ENCODE measurements at places on chromosomes 7 and 10.
A peak's percentile ranks its signal among the peaks of the same experiment; 100 is the strongest.

DNA sequence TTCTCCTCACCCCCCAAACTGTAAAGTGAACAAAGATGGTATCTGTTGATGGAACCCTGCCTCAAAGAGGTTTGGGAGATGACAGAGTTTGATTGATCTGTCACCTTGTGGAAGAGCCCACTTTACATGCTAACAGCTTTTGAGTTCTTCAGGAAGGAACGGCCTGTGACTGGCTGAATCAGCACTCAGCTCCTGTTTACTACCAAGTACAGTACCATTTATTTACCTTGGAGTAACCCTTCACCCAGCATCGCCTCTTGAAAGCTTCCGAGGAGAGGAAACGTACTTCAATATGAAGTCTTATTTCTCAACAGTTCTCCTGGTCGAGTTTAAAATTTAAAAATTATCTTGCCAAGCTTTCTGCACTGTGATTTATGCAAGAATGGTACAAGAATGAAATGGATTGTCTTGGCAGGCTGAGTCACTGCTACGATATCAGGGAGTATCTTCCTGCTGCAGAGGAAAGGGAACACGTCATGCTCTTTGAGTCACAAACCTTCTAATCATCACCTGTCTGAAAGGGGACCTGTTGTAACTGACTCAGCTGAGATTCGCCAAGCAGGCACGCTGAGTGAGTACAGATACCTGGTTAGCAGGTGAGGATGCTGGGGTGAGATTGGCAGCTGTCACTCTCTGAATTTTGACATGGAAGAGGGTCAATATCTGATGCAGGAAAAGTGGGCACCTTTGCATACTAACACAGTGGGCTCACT, 30.1 kb downstream of the KLF6 start:
- no peak for DNase-seq

GRCh38 chr10:118057361-118057760, 10.6 kb upstream of the RAB11FIP2 start:
- DNase-seq = no peak

- no peak for DNase-seq
Observed at GRCh38 chr7:135684136-135684535, 21.8 kb downstream of the STMP1 start.

DNA sequence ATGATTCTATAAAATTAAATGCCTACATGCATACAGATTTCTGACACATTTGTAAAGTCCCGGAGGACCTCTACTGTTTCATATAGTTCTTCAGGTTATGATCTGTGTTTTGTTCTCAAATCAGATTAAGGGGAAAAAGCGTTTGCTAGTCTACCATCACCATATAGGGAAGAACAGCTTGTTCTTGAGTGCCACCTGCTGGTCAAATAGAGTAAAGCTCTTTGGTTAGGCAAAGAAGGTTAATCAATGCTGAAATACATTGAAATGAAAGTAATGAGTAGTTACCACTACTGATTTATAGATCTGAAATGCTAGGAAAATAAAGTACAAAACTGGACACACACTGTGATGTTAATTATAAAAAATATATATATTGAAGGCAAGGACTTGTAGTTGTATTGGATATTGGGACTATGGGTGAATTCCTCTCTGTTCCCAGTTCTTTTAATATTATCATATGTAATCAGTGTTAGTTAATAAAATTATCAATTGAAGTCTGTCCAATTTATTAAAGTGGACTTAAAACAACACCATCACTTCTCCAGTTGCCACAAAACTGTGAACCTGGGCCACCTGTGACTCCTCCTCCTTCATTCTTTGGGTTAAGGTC, 72.6 kb upstream of the PDLIM1 start:
- peak; percentile 20 for DNase-seq

DNA sequence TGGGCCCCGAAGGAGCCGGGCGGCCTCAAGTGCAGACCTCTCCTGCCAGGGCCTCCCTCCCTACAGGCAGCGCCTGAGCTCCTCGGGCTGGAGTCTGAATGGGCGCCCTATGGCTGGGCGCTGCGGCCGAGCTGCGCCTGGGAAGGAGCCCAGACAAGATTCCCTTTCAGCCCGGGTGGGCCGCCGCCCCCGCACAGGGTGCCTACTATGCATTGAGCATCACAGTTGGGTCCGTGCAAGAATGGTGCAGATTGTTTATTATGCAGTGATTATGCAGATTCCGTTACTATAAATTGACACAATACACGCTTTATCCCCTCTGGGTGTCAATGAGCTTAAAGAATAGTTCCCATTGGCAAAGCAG, 77.2 kb upstream of the PDGFA start:
- no peak for DNase-seq

GRCh38 chr7:274266-274665, 15.7 kb upstream of the FOXL3 start:
- no peak for DNase-seq

GRCh38 chr10:59682986-59683937, 26.4 kb downstream of the SLC16A9 start:
- no peak for DNase-seq

- no peak for DNase-seq
Observed at GRCh38 chr7:54037873-54038272, 504.3 kb upstream of the VSTM2A start.

DNA sequence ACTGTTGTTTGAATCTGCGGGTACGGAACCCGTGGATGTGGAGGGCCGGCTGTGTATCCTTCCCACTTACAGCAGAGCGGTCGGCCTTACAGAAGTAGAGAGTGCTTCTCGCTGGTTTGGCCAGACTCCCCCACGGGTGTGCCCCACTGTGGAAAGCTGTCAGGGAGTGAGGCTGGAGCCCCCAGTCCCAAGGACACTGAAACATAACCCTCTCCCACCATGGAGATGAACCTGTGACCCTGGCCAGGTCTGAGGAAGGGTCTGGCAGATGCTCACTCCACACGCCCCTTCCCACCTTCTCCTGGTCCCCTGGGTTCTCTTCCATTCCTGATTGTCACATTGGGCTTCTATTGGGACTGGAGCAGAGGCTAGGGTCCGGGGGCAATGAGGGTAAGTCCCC, 39.6 kb downstream of the TSPAN15 start:
- no peak for DNase-seq

GRCh38 chr7:15603124-15603523, 41.3 kb upstream of the AGMO start:
- DNase-seq = no peak

DNA sequence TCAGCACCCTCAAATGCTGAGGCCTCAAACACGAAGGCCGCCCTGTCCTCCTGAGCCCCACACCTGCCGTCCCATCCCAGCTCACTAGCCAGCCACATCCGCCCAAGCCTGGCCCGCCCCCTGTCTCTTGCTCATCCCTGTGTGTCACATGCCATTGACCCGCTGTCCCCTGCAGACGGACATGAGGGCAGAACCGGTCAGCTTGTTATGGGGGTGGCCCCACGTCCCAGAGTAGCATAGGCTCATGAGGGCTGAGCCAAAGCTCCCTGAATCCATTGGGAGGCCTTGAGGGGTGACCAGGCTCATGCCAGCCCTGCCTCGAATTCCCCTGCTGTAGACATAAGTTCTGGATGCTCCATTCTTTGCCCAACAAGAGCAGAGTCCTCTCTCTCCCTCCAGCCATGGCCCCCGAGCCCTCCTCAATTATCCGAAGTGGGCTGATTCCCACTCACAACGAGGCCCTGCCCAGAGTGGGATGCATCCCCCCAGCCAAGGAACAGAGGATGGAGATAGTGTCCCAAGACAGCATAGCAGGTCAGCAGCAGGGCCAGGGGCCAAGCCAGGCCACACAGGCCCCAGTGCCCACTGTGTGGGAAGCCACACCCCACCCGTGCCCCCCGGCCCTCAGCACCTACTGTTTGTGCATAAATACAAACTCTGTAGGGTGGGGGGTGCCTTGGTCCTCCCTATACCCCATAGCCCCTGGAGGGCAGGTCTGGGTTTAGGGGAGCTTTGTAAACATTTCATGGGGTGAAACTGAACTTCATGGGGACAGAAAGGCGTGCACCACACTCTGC, 42.1 kb downstream of the EBF3 start:
- DNase-seq = no peak

- DNase-seq = no peak
Observed at GRCh38 chr7:15462721-15463389, 99.0 kb downstream of the AGMO start.

DNA sequence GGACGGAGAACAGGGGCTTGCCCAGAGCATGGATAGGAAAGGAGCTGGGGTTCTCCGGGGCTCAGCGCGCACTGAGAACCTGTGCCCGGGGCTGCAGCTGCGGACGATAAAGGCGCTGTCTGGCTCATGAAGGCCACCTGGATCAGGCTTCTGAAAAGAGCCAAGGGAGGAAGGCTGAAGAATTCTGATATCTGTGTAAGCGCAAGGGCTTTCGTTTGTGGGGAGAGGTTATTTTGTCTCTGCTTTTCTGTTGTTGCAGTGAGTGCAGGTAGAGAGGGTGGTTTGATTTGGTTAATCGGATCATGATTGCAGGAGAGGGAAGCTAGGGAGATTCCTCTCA, 250.5 kb downstream of the NSUN6 start:
- DNase-seq = no peak

DNA sequence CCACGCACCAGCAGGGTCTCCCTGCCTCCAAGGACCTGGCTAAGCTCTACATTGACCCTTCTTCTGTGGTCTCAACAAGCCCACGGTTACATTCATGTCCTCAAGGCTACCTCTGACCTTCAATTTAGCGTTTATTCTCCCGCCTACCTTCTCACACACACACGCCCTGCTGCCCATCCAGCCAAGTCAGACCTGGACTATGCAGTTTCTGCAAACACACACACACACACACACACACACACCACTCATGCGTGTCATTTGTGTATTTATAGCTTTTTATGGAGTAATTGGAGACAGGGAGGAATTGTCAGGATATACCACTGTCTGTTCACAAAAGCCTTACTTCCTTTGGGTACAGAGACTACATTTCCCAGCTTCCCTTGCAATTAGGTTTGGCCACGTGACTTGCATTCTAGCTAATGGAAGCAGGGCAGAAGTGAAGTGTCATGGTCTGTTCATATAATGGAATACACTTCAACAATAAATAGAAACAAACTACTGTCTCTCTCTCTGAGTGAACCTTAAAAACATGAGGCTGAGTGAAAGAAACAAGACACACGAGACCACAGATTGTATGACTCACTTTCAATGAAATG, 53.8 kb upstream of the CPXM2 start:
- no peak for DNase-seq

DNA sequence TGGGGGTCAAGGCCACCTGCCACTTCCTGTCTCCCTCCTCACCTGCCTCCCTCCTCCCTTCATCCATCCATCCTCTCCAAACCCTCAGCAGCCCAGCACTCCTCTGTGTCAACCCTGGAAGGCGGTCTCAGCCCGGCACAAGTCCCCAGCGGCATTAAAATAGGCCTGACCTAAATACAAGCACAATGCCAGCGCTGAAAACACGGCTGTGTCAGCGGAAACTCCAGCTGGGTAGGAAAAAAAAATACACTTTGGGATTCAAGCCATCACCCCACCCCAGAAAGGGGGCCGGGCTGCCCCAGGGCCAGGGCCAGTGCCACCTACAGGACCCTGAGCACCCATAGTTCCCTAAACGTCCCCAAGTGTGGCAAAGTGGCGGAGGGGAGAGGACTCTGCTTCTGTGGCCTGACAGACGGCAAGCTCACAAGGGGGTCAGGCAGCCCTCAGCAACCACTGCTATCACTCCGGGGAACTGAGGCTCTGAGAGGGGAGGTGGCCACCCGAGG, 22.7 kb upstream of the GTF2IRD1 start:
- DNase-seq = no peak

DNA sequence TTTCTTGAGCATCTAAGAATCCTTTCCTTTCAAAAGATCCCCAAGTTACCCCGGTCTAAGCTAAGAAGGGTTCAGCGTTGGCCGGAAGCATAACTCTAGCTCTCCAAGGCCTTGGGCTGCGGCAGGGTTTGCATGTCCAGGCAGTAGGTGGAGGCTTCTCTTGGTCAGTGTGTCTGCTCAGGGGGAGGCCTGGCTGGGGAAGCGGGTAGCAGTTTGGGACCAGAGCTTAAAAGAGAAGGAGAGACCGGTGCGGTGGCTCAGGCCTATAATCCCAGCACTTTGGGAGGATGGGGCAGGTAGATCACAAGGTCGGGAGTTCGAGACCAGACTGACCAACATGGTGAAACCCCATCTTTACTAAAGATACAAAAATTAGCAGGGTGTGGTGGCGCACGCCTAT, 226.3 kb downstream of the MGMT start:
- no peak for DNase-seq

- DNase-seq = no peak
Observed at GRCh38 chr10:69831231-69831855, 29.6 kb downstream of the COL13A1 start.

DNA sequence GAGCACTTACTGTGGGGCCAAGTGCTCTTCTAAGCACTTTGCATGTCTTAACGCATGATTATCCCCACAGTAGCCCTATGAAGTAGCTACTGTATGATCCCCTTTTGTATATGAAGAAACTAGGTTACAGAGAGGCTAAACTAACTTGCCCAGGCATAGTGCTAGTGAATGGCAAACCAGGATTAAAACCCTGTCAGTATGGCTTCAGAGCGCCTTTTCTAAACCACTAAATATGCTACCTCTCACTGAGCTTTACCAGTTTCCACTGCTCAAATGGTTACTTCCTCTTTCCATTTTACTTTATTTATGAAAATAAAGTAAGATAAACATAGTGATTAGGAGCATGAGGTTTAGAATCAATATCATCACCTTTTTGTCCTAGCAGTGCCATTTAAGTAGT, 73.6 kb downstream of the PODXL start:
- no peak for DNase-seq

DNA sequence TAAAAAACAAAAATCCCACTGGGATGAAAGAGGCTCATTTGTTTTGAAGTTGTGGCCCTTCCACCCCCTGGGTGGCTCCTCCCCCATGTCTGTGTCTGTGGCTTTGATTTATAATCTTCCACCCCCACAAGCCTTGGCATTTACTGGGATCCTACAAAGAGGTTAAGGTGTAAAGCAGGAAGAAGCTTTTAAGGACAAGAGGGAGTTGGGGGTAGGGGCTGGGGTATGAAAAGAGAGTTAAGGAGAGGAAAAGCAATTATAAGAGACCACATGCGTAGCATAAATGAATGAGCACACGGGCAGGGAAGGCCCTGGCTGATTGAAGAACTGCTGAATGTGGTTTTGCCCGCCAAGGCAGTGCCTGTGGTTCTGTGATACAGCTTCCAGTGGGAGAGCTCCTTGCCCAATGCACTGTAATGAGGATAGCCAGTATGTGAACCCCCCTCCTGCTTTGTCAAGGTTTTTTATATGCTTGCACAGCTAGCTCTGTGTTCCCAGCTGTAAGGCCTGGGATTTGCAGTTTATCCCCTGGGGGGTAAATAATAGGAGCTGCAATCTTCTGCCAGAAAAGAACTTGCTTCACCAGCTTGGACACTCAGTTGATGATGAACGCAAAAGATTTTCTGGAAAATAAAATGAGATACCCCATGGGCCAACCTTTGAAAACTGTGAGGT, 34.7 kb upstream of the KMT2E start:
- no peak for DNase-seq

DNA sequence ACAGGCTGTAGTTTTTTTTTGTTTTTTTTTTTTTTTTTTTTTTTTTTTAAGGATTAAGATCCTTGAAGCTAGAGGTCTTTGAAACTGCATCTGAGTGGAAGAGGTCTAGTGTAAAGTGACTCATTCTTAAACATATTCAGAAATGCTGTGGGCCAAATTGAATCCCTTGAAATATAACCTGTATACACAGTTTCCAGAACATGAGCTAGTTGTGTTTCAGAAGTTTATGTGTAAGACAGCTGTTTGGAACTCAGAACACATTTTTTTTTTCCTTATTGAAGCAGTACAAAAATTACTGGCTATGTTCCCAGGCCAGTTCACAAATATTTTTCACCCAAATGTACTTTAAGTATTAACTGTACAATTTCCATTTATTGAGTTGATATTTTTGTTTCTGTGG, 67.9 kb downstream of the PPP1R9A start:
- DNase-seq = no peak
